T-helper 2 cell (primary cell): ENCODE measurements at places on chromosomes 16 and 17.
A peak's percentile ranks its signal among the peaks of the same experiment; 100 is the strongest.

DNA sequence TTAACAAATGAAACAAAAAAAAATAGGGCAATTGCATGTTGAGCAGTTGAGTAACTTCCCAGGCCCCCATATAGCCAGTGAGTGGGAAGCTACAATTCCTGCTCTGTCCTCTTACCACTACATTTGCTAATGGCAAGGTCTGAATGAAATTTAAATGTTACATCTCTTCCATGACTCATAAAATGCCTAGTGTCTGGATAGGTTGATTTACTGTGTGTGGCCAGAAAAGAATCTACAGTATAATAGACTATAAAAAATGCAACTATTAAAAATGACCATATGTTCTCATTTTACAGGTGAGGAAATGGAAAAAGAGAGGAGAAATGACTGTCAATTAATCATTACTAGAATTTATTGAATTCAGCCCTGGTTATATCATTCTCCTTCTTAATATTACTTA, 1199.3 kb downstream of the CDH11 start:
- DNase-seq = no peak

DNA sequence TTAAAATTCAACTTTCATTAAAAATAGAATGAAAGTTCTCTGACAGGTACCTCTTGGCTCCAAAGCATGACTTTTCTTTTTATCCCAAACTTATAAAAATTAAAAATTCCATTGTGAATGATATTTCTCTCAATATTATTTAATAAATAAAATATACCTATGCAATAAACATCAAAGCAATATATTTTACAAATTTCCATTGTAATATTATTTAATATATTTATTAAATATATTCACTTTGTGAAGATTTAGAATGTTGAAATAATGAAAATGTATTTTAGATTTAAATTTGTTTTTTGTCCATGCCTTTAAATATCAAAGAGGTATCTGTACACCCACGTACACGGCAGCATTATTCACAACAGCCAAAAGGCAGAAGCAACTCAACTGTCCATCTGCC, 147.8 kb downstream of the CEP112 start:
- no peak for DNase-seq

DNA sequence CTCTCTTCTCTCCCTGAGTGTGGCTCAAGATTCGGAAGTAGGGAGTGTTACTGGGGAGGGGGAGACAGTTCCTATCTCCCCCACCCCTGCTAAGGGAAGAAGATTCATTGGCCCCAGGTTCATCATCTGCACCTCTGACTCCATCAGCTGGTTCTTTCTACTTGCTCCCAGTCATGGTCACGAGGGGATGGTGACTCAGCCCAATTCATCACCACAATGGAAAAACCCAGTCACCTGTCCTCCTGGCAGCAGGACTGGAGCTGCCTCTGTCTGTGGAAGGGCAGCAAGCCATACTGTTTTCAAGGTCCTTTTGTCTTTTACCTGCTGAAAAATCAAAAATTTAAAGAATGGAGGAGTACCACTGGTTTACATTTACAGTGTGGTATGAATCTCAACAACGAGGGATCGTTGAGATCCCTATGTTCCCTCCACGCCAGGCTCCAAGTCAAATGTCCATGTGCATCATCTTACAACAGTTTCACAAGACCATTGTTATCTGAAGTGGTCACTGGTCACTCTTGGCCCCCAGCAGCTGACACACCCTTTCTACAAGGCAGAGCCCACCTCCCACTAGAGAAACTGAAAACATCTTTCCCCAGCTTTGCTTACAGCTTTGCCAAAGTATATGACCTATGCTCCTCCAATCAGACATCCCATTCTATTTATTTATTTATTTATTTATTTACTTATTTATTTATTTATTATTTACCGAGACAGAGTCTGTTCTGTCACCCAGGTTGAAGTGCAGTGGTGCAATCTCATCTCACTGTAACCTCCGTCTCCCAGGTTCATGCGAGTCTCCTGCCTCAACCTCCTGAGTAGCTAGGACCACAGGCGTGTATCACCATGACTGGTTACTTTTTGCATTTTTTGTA, 40.4 kb upstream of the NDRG4 start:
- no peak for DNase-seq

- DNase-seq = no peak
Observed at GRCh38 chr17:39555368-39555767, 52.4 kb downstream of the NEUROD2 start.

DNA sequence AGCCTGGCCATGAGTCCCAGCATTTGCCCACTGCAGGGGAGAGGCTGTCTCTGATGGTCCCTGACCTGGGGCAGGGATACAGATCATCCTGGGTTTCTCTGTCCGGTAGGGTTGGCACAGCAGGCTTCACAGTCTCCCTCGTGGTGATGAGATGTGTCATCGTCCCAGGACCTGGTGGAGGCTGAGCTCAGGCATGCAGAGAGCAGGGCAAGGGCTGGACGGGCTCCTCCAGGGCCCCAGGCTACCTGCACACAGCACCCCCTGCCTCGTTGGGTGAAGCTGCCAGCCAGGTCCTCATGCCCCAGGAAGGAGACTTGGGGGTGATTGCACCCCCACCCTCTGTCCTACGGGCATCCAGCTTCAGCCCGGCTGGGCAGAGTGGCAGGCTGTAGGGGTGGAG, 155.8 kb upstream of the GSE1 start:
- no peak for DNase-seq

- no peak for DNase-seq
Observed at GRCh38 chr16:85850344-85850880, 48.5 kb upstream of the IRF8 start.

GRCh38 chr16:50747207-50747956, 5.5 kb downstream of the CYLD start:
- DNase-seq = peak; percentile 91

DNA sequence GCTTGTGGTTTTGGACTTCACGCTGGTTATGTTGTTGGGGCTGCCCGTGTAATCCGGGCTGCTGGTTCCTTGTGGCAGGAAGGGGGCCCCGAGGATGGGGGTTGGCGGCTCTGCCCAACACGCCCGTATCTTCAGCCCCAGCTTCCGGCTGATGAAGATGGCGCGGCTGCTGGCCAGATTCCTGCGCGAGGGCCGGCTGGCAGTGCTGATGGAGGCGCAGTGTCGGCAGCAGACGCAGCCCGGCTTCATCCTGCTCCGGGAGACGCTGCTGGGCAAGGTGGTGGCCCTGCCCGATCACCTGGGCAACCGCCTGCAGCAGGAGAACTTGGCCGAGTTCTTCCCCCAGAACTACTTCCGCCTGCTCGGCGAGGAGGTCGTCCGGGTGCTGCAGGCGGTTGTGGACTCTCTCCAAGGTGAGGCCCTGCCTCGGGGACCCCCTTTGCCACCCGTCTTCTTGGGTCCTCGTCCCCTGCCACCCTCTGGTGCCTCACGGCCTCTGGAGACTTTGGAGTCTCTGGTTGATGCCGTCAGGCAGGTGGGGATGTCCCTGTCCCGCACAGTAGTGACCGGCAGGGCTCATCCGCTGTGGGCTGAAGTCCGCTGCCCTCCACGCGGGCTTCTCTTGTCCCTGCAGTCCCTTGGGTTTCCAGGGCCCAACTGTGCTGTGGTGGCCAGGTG, 2.2 kb downstream of the TELO2 start:
- no peak for DNase-seq

DNA sequence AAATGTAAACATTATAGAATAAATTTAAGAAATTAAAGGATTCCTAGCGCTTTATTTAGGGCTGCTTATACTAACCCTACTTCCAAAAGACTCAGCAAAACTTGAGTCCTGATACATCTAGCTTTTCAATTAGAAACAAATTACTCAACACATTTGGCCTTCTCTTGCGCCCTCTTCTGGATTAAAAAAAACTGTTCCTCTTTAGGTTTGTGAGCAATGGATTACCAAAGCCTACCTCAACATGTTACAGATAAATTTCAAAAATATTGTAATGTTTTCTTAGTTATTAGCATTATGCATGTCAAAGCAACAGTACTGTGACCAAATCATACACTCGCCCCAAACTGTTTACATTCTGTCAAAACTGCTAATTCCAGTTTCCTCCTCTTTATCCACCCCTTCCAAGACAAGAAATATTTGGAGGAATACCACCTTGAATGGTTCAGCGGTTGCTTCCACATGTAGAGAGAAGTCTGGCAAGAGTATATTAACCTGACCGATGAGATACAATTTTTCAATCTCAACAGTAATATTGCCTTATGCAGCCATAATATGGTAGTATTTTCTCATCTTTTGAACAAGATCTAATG, 2.7 kb downstream of the NUFIP2 start:
- DNase-seq = peak; percentile 45

DNA sequence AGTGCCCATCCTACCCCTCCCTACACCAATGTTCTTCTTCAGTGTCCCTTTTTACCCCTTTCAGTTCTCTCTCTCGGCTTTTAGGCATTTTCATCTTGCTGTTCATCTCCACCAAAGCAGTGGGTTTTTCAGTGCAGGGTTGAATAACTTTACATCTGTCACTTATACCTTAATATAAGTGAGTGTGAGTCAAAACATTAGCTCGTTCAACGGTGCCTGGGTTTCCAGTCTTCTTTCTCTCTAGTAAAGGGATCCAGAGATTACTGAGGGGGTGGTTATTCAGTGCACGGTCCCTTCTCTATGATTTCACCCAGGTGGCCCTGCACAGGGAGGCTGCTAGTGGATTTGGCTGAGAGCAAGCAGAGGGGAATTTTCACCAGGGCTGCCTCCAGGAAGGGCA, 210.6 kb upstream of the CDH5 start:
- no peak for DNase-seq

GRCh38 chr17:41322094-41322902, 6.8 kb upstream of the KRTAP17-1 start:
- DNase-seq = no peak

- DNase-seq = no peak
Observed at GRCh38 chr17:40106760-40107521, 6.6 kb upstream of the NR1D1 start.

DNA sequence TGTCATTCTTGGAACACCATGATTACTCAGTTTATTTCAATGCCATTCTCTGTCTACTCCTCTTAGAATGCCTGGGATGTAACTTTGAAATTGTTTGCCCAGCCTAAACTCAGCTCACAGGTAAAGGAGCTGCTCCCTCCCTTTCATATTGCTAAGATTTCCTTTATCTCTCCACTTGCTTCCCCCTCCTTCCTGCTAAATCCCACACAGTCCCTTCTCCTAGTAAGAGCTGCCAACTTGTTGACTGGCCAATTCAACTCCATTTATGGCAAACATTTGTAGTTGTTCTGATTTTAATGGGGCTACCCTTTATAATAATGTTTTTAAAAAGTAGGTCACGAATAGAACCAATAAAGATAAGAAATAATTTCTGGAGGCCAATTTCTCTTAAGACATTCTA, 146.1 kb downstream of the SKAP1 start:
- DNase-seq = no peak

- no peak for DNase-seq
Observed at GRCh38 chr17:40498281-40499084, 2.9 kb downstream of the TNS4 start.

GRCh38 chr16:75111514-75111940, 5.1 kb downstream of the LDHD start:
- DNase-seq = no peak

- no peak for DNase-seq
Observed at GRCh38 chr17:66541461-66542128, 239.2 kb downstream of the PRKCA start.

- DNase-seq = no peak
Observed at GRCh38 chr17:17078832-17079231, 36.6 kb downstream of the MPRIP start.

DNA sequence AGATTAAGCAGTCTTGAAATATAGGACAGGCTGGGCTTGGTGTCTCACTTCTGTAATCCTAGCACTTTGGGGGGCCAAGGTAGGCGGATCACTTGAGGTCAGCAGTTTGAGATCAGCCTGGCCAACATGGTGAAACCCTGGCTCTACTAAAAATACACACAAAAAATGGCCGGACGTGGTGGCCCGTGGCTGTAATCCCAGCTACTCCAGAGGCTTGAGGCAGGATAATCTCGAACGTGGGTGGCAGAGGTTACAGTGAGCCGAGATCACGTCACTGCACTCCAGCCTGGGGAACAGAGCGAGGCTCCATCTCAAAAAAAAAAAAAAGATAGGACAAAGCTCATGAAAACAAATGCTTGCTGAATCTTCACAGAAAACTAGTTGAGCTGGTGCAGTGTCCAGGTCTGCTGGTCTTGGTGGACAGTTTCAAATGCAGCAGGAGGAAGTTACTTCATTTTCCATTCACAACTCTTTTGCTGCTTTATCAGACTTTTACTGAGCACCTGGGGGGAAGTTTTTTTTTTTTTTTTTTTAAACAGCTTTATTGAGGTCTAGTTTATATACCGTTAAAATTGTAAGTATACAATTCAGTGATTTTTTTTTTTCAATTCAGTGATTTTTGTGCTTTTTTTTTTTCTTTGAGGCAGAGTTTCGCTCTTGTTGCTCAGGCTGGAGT, 45.2 kb downstream of the SNX29 start:
- no peak for DNase-seq

DNA sequence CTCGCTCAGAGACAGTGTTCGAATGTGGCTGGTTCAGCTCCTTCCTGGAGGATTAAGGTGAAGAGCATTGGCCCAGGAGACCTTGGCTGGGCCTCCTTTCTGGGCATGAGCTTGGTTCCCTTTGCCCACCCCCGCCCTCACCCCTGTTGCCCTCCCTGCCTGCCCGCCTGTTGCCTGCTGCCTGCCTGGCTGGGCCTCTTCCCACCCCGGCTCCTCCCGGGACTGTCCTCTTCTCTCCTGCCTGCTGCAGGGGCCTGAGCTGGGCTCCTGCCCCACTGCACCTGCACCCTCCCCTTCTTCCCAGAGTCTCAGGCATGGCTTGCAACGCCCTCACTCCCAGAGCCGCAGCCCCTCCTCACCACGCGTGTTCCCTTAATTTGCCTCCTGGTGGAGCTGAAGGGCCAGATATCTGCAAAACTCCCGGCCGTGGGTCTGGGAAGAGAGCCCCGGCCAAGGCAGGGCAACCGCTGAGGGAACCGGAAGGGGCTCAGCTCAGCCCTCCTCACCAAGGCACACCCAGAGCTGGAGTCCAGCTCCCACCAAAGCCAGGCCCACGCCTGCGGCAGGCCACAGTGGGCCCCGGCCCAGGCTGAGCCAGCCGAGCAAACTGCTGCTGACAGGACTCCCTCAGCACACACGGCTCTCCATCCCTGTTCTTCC, 31.2 kb downstream of the MNT start:
- DNase-seq = no peak

DNA sequence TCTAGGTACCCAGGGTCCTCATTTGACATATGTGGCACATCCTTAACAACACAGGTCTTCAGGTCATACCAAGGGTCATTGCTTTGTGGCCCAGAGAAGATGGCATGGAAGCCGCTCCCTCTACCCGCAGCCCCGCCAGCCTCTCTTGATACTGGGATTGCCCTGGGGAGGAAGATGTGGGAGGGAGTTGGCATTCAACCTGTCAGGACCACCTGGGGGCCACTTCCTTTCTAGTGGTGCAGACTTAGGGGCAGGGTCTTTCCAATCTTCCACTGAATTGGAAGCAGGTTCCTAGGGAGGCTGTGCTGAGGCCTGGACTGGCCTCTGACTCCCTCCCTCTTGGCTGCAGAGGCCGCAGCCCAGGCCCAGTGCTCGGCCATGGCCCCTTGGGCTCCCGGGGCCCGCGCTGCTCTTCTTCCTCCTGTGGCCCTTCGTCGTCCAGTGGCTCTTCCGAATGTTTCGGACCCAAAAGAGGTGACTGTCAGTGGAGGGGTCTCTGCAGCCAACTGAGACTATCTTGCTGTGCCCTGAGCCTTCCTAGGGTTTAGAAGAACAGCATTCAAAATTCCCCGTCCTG, 5.1 kb upstream of the HEXIM1 start:
- DNase-seq = no peak

- DNase-seq = no peak
Observed at GRCh38 chr17:78502611-78503148, 74.5 kb downstream of the DNAH17 start.
